ENCODE measurements at places on chromosomes 2 and 18. TPM values are rescaled to one million over a fixed set of nuclear protein-coding genes. Genes with fewer than 3 reads are reported as not detected.

ALPG gene
- total RNA-seq = not detected

GPR45 gene
- not detected for total RNA-seq

FAHD2B gene
- 5.1 TPM for total RNA-seq

RNU2-63P gene
- total RNA-seq = 275 TPM

SLC16A14 gene
- under 0.01 TPM for total RNA-seq

RAX gene
- total RNA-seq = not detected

GREB1L gene
- 1.8 TPM for total RNA-seq

RBFA gene
- 38.5 TPM for total RNA-seq

NGEF gene
- 6.2 TPM for total RNA-seq

VSNL1 gene
- total RNA-seq = 0.20 TPM

FHOD3 gene
- total RNA-seq = 1.1 TPM

ELP2 gene
- 90.9 TPM for total RNA-seq

MAT2A gene
- 127 TPM for total RNA-seq

SERPINB12 gene
- total RNA-seq = not detected

CRYGA gene
- not detected for total RNA-seq

ECEL1 gene
- not detected for total RNA-seq

LCT gene
- not detected for total RNA-seq

PTPRN gene
- total RNA-seq = 0.98 TPM

UGT1A8 gene
- not detected for total RNA-seq
